Activated CD4-positive, alpha-beta T cell treated with anti-CD3 and anti-CD28 coated beads for 36 hours (primary cell): ENCODE measurements at places on chromosomes 4 and X. TPM values are rescaled to one million over a fixed set of nuclear protein-coding genes. Genes with fewer than 3 reads are reported as not detected.

The JAKMIP1 gene
- 3.9 TPM for total RNA-seq

DNA sequence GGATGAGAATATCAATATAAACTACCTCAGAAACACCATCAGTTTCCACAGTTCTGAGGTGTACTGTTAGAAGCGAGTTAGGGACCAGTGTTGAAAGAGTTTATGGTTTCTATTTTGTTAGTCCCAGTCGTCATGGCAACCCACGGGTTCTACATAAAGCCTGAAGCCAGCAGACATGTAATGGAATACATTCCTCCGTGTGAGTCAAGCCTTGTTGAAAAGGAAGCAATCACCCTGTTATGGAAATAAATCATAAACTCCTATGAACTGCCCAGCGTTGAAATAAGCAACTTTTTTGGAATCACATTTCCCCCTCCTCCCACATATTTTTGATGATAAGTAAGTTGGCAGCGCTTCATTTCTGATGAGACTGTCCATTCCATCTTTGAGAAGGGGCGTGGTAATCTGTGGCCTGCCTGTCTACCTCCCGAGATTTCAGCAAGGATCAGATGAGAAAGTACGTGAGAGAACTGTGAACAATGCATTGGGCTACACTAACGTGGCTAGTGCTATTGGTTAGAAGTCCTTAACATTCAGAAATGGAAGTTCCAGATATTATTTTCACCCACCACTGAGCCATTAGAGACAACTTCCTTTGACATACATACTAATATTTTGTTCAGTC lies 40.4 kb upstream of the PDHA1 start:
- no peak for DNase-seq

The CHST7 gene
- total RNA-seq, result 2.5 TPM

DNA sequence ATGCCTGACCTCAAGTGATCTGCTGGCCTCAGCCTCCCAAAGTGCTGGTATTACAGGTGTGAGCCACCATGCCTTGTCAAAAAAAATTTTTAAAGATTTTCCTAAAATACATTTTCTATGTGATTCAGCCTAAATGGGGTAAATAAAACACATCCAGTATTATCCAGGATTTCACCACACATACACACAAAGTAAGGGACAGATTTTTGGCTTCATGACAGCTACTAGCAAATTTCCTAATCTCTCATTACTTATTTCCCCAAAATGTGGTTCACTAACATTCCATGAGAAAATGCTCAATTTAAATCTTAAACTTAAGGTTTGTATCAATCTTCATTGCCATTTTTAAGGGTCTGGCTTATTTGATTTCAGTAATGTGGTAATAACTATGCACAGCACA lies 348.5 kb upstream of the INTU start:
- no peak for DNase-seq

The SHROOM3 gene
- total RNA-seq, result not detected

DNA sequence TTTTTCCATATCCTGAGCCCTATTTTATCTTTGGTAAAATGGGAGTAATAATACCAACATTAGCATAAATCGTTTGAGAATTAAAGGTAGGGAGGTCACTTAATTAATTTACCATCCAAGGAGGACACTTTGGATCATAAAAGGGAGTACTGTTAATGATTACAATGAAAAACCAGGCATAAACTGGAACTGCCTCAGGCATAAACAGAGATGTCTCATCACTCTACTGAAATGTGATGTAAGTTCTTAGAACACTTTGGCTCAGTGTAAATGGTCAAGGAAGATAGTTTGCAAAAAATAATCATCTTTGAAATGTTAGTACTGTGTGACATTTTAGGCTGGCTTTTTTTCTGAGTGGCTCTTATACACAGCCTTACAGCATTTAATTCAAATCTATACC lies 268.7 kb downstream of the SLC39A8 start:
- no peak for DNase-seq

DNA sequence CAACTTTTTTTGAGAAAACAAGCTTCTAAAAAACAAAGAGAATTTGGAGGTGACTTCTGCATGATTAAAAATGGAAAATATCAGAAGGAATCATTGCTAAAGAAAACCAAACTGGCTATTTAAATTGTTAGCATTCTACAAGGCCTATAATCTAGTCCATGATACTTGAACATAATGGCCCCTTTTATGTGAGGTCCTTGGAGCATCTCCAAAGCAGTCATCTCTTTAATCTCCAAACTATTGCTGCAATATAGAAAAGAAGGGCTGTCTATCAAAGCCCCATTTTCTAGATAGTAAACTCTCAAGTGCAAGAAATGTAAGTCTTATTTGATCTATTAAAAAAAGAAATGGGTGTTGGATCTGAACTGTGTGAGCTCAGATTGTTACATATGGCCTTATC lies 615.1 kb downstream of the CENPC start:
- DNase-seq, result no peak

GRCh38 chrX:111861605-111862004 lies 14.4 kb upstream of the TRPC5OS start:
- DNase-seq, result no peak

DNA sequence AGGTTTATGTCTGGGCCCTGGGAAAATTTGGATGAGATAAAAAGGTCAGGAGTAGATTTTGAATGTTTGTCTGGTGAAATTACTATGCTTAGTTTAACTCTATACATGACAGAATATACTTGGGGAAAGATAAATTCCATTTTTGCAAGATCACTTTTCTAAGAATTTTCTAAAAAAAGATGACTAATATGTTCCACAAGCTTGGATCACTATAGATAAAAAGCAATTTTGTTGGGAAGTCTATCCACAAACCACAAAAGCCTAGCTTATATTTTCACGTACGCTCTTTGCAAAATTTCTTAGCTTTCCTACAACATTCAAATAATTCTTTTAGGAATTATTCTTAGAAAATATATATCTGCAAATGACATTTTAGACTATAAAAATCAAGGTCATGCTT lies 20.6 kb upstream of the COQ2 start:
- DNase-seq, result no peak
